H9 (cell line): ENCODE measurements at places on chromosomes 6 and 20.
A peak's percentile ranks its signal among the peaks of the same experiment; 100 is the strongest.

DNA sequence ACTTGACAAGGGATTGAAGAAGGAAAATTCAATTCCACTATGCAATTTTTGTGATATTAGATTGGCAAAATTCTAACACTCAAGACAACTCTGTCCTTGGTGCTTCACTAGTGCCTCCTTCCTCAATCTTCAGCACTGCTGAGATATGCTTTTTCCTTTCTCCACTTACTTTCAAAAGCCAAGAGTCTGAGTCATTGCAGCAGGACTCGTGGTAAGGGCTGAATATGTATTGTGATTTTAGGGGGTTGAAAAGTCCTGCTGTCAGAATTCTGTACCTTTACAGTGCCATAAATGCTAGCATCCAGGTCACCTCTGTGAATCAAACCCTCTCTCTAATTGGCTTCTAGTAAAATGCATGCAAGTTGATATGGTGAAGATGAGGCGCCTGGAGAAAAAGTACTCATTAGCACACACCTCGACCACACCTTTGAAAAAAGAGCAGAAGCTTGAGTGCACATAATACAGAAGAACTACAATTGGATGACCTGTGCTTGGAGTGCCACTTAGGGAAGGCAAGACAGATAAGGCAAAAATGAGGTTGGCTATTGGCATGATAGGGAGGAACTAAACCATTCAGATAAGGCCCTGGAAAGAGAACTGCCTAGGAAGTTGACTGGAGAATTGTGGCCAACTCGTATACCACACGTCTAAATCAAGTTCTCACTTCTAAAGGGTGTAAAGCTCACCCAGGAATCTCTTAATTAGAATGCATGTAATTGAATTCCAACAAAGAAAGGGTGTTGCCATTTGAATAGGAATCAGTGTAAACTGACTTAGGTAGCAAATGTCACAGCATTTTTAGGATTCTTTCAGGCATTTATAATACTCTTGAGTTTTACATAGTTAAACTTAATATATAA, 43.6 kb upstream of the FAM83B start:
- no peak for DNase-seq

DNA sequence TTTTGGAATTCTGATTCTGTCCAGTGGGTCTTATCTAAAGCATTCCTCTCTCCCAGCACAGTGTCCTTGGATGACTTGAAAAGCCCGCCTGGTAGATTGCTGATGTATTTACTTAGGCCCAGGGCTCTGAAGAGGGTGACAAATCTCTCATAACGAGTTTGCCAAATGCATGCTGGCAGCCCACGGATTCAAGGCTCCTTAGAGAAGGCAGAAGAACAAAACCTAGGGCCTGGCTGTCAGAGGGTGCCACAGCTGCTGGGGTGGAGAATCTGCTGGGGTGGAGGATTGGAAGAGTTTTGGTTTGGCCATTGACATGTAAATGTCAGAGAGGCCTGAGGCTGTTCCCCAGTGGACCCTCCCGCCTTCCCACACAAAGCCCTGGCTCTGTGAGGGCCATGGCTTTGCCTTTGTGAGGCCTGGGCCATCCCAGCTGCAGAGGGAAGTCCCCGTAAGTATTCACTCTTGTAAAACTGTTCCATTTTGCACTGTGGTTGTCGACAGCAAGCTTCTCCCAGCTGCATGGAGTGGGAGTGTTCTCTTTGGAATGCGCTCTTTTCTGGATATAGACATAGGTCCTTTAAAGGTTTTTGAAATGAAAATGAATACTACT, 50.3 kb downstream of the ANKRD6 start:
- DNase-seq: peak; percentile 90

DNA sequence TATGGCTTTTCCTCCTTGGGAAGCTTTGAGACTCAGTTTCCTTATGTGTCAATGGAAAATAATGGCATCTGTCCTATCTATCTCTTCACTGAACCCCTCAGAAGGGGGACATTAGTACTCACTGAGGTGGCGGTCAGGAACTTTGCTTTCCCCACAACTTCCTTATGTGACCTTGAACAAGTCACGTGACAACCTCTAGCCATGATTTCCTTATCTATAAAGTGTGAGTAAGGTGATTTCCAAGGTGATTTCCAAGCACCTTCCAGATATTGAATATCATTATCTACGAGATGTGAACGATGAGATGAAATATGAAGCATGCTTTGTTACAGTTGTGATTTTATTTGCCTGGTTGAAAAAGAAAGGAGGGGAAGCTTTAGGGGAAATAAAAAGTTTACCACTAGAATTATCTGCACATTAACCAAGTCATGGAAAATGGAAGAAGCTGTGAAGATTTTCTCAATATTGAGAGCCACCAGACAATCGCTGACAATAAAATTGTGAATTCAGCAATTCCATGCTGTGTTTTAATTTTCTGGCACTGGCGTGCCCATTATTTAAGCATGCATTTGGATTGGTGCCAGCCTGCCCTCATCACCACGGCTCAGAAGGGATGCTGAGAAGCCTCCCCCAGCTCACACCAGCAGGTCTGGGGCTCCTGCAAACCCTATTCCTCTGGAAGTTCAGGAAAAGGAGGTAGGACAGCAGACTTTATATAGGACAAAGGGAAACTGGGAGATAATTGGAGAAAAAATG, 255.3 kb downstream of the CD83 start:
- DNase-seq: no peak

GRCh38 chr6:158819213-158819976, at the start of gene EZR:
Gene EZR, minus strand, starts transcription at chr6:158819368. Its CDS starts 1,275 bp downstream, at chr6:158818093.
- peak; percentile 89 for DNase-seq

GRCh38 chr6:32952817-32953739, at the start of gene HLA-DMA:
Gene HLA-DMA, minus strand, starts transcription at chr6:32953097. Its CDS starts 61 bp downstream, at chr6:32953036.
- DNase-seq: peak; percentile 97

DNA sequence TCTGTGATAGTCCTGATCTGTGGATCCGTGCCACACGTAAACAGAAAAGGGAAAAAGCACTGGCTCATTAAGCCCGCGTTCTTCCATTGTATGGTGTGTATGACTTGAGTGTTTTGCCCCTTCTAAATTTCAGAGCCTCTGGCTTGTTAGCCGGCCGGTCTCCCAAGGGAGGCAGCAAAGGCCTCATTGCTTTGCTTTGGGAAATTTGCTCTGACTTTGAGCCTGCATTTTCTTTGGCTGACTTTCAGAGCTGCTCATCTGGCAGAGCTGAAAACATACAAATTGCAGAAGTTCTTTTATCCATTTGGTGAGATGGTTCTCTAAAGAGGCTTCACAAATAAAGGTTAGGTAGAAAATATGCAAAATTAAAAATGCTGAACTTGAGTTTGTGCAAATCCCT, 123.0 kb downstream of the UTRN start:
- no peak for DNase-seq

GRCh38 chr6:36659271-36659670, 19.2 kb upstream of the CDKN1A start:
- DNase-seq: no peak

GRCh38 chr6:148590883-148591282, 155.9 kb upstream of the UST start:
- DNase-seq: no peak

DNA sequence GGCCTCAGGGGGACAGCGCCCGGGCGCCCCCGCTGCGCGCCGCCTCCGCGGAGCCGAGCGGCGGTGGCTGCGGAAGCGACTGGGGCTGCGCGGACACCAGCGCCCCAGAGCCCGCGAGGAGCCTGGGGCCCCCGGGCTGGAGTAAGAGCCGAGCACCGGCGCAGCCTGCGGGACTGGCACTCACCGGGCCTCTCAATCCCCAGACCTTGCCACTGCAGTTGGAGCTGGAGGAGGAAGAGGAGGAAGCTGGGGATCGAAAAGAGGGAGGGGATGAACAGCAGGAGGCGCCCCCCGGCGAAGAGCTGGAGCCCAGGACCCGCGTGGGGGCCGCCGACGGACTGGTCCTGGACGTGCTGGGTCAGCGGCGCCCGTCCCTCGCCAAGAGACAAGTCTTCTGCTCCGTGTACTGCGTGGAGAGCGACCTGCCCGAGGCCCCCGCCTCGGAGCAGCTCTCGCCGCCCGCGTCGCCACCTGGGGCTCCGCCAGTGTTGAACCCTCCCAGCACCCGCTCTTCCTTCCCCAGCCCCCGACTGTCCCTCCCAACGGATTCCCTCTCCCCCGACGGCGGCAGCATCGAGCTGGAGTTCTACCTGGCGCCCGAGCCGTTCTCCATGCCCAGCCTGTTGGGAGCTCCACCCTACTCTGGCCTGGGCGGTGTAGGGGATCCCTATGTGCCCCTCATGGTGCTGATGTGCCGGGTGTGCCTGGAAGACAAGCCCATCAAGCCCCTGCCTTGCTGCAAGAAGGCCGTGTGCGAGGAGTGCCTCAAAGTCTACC, 590 bp downstream of the RNF217 start:
- peak; percentile 66 for DNase-seq

- DNase-seq: no peak
Measured at GRCh38 chr6:158868122-158868480, 48.9 kb upstream of the EZR start.

DNA sequence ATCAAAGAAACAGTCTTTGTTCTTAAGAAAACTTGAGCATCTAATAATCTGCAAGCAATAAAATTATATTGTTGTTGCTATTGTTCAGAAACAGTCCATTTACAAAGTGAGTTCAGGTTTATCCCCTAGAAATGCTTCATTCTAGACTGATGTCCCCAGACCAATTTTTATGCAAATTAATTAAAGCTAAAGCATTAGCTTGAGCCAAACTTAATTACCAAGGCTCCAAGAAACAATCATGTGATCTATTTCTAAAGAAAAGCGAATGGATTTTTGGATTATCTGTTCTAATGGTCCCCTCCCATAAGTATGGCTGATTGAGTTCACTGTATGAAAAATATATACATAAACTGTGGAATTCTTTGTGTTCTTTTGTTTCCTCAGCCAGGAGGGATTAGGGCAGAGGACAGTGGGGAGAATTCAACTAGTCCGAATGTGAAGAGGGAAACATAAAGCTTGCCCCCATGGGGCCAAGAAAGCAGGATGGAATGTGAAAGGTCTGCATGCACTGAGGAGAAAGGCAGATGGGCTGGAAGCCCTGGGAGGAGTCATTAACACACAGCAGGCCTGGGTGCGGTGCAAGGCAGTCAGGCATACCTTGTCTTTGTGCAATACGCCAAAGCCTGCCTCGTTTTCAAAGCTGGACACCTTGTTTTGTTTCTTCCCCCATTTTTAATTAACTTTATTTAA, 597.1 kb downstream of the KIF16B start:
- DNase-seq: peak; percentile 78

DNA sequence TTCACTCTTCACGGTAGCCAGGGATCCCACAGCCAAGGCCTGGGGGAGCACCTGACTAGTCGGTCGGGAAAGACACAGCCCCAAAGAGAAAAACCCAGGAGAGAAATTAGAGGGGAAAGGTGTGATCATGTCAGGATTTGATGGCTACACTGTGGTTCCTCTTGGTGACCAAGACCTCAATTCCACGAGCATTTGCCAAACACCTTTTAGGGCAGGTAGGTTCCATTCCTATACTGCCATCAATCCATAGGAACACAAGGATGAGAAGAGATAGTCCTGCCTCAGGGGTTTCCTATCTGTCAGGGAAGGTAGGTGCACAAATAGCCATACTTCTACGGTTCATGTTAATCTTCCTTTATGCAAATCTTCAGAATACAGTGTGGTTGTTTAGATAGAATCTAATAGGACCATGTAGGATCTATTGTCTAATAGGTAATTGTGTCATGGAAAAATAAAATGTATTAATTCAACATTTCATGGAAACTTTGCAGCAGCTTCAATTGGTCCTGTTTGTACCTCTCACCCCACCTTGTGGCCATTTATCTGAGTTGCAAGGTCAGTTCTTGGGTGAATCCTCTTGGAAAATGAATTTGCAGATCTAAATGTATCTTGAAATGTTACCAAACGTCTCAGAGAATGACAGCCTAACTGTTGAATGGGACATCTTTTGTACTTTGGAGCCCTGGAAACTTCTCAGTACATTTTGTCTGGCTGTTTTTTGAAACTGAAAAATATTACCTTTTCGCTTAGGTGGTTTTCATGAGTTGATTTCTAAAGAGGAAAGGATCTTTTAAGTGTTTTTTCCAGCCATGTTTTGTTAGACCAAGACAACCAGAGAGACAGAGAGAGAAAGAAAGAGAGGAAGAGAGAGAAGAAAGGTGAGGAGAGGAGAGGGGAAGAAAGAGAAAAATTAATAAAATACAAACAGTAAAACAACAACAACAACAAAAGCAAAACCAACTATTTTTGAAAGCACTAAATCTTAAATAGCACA, 33.7 kb upstream of the IYD start:
- DNase-seq: peak; percentile 46

- DNase-seq: no peak
Measured at GRCh38 chr20:23880417-23880816, 869 bp upstream of the CST5 start.

GRCh38 chr20:1434571-1435336, 31.9 kb downstream of the NSFL1C start:
- no peak for DNase-seq

DNA sequence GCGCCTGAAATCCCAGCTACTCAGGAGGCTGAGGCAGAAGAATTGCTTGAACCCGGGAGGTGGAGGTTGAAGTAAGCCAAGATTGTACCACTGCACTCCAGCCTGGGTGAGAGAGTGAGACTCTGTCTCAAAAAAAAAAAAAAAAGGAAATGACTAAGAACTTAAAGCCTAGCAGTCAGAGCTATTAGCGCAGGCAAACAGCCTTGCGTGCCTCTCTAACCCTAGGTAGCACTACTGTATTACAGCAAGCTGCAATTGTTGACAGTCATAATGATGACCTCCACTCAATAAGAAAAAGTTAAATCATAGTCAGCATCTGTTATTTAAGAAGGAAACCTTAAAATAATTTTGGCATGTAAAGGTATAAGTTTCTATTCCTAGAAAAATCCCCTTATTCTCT, 14.4 kb downstream of the GSS start:
- DNase-seq: no peak

- DNase-seq: peak; percentile 99
Measured at GRCh38 chr20:35541783-35542662, at the start of gene ERGIC3. Gene ERGIC3, plus strand, starts transcription at chr20:35542078. Its CDS starts 20 bp downstream, at chr20:35542098.

DNA sequence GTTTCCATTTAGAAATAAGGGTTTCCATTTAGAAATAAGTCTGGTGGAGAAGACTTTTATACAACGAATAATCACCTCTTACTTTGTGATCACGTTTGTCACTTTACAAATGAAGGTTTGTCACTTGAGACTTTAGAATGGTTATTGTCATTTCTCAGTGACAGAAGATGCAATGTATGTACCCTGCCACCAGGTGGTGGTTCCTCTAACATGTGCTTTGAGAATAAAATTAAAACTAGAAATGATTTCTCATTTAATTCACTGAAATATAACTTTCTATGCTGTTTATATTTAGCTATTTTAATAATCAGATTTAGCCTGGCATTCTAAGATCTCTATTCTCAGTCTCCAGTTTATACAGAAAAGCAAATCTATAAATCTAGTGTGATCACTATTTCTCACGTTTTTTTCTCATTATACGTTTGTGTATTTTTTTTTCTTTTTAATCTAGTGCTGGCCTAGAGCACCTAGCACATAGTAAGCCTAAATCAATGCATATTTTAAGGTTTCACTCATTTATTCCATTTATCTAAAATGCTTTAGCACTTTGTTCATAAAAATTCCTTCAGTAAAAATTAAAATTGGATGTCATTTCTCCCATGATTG, 57.4 kb upstream of the TFAP2D start:
- no peak for DNase-seq
